ENCODE measurements at places on chromosomes 6 and 20. TPM values are rescaled to one million over a fixed set of nuclear protein-coding genes. Genes with fewer than 3 reads are reported as not detected.
A peak's percentile ranks its signal among the peaks of the same experiment; 100 is the strongest.

CDKN1A gene
- total RNA-seq = 199 TPM

DNA sequence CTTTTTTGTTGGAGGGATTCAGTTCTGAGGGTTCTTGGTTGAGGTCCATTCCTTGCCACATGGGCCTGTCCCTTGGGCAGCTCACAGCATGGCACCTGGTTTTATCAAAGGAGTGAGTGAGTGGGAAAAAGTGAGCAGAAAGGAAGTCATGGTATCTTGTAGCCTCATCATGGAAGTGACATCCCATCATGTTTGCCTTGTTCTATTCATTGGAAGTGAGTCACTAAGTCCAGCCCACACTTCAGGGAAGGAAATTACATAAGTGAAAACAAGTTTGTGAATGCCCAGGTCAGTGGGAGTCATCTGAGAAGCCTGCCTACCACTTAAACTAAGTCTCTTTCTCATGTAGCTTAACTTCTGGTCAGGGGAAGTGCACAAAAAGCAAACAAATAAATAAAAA is 32.8 kb upstream of the ZNFX1 start:
- DNase-seq = peak; percentile 80

SAMD10 gene
- 5.7 TPM for total RNA-seq

GRCh38 chr20:4830696-4831095 is 109.0 kb downstream of the PRND start:
- DNase-seq = peak; percentile 86

DNA sequence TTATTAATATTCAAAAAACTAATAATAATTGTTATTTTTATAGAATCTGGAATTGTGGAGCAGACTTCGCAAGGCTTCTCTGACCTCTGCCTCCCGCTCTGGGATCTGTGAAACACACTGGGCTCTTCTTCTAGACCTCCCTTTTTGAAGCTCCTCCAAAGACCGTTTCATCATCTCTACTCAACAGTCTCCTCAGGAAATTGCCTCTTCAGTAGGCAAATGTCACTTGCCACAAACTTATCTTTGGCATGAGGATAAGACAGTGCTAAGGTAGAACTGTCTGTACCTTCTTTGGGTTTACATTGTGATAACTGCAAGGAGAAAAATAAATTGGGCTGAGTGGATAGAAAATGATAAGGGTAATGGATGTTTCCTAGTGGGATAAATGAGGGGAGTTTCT is 2.3 kb upstream of the MAS1L start:
- no peak for DNase-seq

PLAGL1 gene
- 40.4 TPM for total RNA-seq

DNA sequence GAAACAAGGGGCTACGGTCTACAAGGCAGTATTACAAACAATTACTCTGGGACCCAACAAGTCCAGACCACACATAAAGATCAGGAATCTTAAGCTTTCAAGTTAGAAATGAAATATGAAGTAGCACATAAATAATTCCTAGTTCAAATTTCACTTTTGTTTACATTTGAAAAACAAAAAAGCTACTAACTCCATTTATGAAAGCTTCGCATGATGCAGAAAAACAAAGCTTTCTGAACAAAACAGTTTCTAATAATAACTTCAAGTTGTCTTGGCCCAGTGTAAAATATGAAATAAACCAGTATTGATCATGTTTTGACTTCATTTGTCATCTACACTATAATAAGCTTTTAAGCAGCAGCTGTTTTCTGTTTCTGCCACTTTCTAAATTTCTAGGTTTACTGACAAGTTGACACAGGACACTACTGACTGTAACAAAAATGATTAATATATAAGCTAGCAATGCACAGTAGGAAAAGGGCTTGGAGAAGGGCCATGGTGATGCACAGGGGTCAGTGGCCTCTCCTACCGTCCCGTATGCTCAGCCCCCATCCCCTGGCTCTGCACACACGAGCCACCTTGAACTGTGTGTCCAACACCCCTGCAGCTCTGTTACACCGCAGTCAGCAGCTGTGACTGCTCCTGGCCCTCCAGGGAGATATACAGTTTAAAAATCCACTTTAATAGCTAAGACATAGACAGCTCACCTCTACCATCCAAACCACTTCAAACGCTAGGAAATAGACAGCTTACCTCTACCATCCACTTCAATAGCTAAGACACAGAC is 13.3 kb upstream of the RAB22A start:
- no peak for DNase-seq

- DNase-seq = no peak
These were observed 367 bp upstream of the PCIF1 start for GRCh38 chr20:45934046-45934585.

GRCh38 chr6:38512211-38512610 is 127.5 kb downstream of the BTBD9 start:
- DNase-seq = no peak

LTB gene
- 1.2 TPM for total RNA-seq

DNA sequence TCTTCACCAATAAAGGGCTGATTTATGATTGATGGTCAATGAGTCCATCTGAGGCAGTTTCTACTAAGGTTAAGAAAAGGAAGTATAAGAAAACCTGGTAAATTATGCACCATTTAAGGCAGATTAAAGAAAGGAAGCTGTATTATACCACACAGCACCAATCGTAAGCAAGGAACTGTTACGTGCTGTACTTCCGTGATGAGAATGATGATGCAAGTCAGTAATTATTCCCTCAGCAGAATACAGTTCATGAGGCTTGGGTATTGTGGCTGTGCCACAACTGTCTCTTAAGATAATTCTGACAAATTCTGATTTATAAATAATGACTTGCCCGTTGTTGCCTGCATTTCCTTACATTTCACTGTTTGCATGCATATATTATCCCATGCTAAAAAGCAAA is 699.0 kb downstream of the HDGFL1 start:
- no peak for DNase-seq

DNA sequence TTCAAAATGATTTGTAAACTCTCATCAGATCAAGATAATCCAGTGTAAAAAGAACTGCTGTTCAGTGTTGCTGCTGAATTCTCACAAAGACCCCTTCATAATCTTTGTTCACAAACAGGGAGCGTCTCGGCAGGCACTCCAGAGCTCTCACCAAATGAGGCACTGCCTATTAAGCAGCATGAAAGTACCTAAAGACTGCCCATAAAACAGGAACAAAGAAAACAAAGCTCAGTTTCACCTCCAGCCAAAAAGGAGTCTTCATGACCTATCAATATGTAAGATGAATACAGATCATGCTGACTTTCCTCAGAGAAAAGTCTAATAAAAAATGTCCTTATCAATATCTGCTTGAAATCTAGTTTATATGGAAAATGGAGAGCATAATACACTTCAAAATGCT is 41.8 kb downstream of the GPR63 start:
- DNase-seq = no peak

GLP1R gene
- not detected for total RNA-seq

FNDC1 gene
- total RNA-seq = not detected

ZNF831 gene
- total RNA-seq = not detected

- DNase-seq = peak; percentile 91
These were observed 54.2 kb downstream of the ARMC2 start for GRCh38 chr6:108902382-108902792.

DNA sequence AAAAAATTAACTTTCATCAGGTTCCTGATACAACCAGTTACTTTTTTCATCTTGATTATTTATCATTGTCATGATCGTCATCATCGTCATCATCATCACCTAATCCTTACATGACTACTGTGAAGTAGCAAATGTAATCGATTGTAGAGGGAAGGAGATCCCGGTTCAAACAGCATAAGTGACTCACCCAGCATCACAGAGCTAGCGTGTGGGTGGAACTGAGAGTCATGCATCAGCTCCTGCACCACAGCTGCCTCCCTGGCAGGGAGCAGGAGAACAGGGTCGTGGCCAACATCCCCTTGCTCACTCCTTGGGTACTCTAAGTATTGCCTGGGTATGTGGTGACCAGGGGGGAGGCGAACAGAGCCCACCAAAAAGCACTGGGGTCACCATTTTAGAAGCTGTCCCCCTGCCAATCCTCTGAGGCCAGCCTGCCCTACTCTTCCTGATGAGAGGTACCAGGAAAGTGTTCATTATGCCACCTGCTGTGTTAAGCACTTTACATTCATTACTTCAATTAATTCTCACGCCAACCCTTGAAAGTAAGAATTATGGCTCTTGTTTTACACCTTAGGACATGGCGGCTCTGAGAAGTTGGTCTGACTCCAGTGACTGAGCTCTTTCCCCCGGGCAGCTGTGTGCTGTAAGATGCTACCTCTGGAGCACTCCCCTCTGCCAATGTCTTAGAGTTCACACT is 425.2 kb downstream of the CD83 start:
- no peak for DNase-seq

- no peak for DNase-seq
These were observed 18.2 kb upstream of the SGK2 start for GRCh38 chr20:43540673-43541060.

- DNase-seq = no peak
These were observed 59.5 kb upstream of the GGTLC1 start for GRCh38 chr20:24048024-24048611.

DNA sequence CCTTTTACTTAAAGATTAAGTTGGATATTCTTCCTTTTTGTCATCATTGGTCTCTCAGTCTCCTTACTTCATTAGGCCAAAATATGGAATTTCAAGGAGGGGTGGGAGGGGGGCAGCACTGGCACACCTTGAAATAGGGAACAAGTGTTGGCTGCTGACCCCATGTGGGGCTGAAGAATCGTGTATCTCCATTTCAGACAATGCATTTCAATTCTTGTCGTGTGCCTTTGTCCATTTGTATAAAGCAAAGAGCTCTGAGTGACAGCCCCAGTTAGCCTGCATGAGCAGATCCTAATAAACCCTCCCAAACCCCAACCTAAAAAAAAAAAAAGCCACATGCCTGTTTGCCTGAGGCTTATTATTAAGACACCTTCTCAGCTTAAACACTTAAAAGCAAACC is 1.0 kb upstream of the TFAP2D start:
- DNase-seq = no peak

LYRM4 gene
- 39.7 TPM for total RNA-seq

DNA sequence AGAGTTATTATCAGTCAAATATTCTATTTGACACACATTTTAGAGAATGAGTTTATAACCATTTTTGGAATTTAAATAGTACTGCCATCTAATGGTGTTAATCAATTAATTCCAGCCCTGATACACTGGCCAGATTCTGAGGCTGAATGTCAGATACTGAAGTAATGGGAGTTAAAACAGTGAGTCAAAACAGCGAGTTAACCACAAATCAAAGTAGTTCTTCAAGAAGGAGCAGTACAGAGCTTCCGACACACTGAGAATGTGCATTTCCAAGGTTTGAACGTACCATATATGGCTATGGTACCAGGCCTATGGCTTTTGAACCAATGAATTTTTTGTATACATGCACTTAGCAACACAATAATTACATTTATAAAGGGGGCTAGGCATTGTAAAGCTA is 11.3 kb upstream of the CEP43 start:
- DNase-seq = peak; percentile 7

ARMH2 gene
- total RNA-seq = not detected

DNA sequence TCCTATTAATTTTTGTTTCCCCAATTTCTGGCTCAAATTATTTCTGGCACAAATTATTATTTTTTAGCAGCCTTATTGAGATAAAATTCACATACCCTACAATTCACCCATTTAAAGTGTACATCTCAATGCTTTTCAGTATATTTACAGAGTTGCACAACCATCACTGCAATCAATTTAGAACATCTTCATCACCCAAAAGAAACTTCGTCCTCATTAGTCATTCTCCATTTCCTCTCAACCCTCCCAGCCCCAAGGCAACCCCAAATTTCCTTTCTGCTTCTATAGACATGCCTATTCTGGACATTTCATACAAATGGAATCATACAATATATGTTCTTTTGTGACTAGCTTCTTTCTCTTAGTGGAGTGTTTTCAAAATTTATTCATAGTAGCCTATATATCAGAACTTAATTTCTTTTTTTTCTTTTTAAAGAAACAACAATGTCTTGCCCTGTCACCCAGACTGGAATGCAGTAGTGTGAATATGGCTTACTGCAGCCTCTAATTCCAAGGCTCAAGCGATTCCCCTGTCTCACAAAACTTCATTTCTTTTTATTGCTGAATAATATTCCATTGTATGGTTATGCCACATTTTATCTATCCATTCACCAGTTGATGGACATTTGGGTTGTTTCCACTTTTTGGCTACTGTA is 84.5 kb downstream of the DNAH8 start:
- no peak for DNase-seq

DNA sequence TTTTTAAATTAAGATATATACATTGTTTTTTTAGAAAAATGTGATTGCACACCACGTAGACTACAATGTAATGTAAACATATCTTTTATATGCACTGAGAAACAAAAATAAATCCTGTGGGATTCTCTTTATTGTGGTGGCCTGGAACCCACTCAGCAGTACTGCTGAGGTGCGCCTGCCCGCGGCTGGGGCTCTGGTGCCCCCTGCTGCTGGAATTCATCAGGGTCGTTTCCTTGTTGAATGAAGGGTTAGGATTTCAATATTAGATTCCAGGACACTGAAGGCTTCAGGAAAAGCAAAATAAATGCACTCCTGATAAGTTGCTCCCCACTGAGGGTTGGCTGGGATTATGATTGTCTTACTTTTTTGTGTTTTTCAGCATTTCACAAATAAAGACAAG is 175.8 kb upstream of the GGTLC1 start:
- DNase-seq = peak; percentile 45

DNA sequence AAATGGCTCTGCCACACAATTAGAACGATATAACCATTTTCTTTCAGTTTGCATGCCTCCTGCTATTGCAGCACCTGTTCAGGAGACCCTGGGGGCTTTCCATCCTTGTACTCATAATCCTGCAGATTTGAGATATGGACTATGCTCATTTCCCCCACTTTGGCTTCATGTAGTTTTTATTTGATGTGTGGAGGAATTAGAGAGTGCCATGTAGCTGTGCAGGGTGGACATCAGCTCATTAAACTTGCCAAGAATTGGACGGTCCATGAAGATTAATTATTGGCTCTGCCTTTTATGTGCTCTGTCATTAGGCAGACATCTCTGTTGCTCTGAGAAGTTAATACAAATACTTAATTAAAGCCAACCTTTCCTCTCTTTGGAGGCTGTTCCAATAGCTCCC is 66.2 kb upstream of the CD83 start:
- no peak for DNase-seq

GRCh38 chr6:169269180-169270076 is 15.8 kb upstream of the THBS2 start:
- DNase-seq = no peak

STX16 gene
- 63.5 TPM for total RNA-seq

SEMG1 gene
- total RNA-seq = not detected

DNA sequence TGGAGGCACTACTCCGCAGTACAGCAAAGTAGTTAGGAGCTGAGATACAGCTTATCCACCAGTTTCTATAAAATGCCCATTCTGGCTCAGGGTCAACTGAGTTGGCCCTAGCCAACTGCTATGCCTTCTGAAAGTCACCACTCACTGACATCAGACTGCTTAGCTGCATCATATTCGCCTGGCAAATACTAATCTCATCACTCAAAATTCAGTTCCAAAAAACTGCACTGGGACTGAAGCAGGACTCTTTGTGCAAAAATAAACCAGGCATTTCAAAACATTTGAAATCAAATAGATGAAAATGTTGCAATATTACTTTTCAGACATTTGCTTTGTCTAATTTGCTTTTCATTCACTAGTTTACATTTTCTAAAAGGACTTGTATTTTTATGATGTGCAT is 230.0 kb downstream of the ALDH8A1 start:
- DNase-seq = no peak

All from endothelial cell of umbilical vein (primary cell).